ENCODE measurements at places on chromosomes 4 and X. TPM values are rescaled to one million over a fixed set of nuclear protein-coding genes. Genes with fewer than 3 reads are reported as not detected.

DNA sequence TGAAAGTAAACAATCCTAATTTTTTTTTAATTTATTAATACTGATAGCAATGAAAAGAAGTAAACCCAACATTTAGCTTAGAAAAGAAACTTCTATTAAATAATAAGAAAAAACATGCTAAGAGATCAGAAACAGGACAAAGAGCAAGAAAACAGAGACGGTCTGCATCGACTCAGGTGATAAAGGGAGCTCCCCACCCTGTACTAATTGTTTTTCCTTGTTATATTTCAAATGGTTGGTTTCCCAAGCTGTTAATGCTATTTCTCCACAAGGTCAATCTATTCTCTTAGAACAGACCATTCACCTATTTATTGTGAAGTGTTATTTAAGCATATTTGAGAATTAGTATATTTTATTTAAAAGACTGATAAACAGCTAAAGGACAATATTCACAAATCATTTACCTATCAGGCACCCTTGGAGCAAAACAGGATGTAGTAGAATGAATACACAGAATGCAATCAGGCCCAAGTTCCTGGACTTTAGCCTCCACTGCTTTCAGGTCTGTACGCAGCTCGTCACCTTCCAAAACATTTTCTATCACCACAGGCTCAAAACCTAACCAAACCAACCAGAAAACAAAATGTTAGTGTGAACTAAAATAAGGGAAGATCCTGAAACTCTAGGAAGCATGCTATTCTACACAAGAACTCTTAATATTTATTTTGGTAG, 5.5 kb downstream of the SEPSECS start:
- peaks cover 9% of the 10 kb centered on the region for H3K4me1 ChIP-seq
- no peak overlapping the region for H3K4me3 ChIP-seq
- no peaks in the 10 kb centered on the region for H3K27me3 ChIP-seq
- DNase-seq: no peak
- H3K27ac ChIP-seq: no peak overlapping the region
- no peaks in the 10 kb centered on the region for H3K36me3 ChIP-seq

- DNase-seq: no peak
- H3K36me3 ChIP-seq: no peaks in the 10 kb centered on the region
- H3K4me3 ChIP-seq: no peak overlapping the region
- H3K27ac ChIP-seq: no peak overlapping the region
These were observed 532.8 kb downstream of the RPA4 start for GRCh38 chrX:97416461-97416860.

DNA sequence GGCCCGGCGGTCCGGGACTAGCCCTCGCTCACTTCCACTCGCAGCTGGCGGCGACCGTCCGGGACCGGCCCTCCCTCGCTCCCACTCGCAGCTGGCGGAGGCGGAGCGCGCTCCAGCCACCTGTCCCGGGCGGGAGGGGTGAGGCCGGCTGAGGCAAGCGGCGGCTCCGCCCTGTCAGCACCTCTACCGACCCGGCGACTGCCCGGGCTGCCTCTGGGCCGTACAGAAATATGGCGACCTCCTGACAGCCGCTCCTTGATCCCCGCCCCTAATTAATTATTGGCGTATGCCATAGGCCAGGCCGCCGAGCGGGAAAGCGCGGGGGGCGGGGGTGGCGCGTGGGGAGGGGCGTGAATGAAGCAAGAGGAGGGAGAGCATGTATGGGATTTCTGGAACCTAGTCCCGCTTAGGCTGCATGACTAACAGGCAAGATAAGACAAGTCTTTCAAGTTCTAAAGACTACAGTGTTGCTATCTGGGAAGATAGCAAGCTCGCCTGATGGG, at the start of gene MORC4:
Gene MORC4 (minus strand): TSS at position 200 of the 503 bp plus-strand sequence. CDS start 243 bp downstream, outside the sequence.
- H3K27ac ChIP-seq: peak within 1 kb of the TSS; percentile 58
- peaks cover 12% of the 10 kb centered on the region for H3K4me1 ChIP-seq
- H3K4me3 ChIP-seq: peak within 1 kb of the TSS; percentile 66
- peak; percentile 67 for DNase-seq
- no peaks in the 10 kb centered on the region for H3K36me3 ChIP-seq

- H3K36me3 ChIP-seq: no peaks in the 10 kb centered on the region
- H3K27ac ChIP-seq: peak overlapping the region; percentile 39
- peak; percentile 15 for DNase-seq
- peak overlapping the region; percentile 76 for H3K4me3 ChIP-seq
These were observed 760 bp downstream of the UGT8 start for GRCh38 chr4:114599231-114599902.

DNA sequence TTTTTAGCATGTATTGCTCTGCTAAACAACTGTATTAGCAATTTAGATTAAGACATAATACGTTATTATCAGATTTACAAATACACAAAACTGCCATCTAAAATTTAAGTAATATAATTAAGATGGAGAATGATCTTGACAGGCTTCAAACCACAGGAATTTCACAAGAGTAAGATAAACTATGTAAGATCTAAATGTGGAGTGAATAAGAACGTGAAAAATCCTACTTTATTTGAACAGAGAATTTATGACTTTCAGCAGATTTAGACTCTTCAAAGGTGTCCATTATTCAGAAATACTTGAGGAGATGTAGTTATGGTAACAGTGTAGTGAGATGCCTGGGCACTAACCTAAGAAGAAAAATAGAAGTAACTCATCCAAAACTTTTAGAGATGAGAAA, 73.2 kb downstream of the SLC4A4 start:
- DNase-seq: no peak
- H3K27ac ChIP-seq: no peak overlapping the region
- H3K27me3 ChIP-seq: no peaks in the 10 kb centered on the region
- H3K4me1 ChIP-seq: no peaks in the 10 kb centered on the region
- no peak overlapping the region for H3K4me3 ChIP-seq

The FMR1NB gene
- total RNA-seq: not detected

DNA sequence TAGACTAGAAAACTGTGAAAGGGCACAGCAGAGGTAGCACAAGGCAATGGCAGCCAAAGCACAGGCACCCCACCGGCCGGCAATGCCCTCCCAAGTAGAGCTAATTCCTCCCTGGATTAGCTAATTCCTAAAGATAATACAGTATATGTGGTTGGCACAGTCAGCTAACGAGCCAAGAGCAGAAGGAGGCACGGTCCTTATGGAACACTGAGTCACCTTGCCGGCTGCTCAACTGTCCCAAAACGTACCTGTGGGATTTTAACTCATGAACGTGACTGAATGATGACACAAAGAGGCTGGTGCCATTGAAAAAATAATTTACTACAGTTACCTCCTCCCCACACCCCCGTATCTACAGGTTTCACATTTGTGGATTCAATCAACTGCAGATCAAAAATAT, 9.1 kb upstream of the FGFBP1 start:
- no peak overlapping the region for H3K27ac ChIP-seq
- DNase-seq: no peak
- no peak overlapping the region for H3K4me3 ChIP-seq
- H3K36me3 ChIP-seq: no peaks in the 10 kb centered on the region
- H3K4me1 ChIP-seq: no peaks in the 10 kb centered on the region

- H3K27me3 ChIP-seq: no peaks in the 10 kb centered on the region
- no peak overlapping the region for H3K4me3 ChIP-seq
- DNase-seq: no peak
- H3K4me1 ChIP-seq: no peaks in the 10 kb centered on the region
- H3K27ac ChIP-seq: no peak overlapping the region
These were observed 27.2 kb downstream of the MFAP3L start for GRCh38 chr4:169998981-169999380.

- H3K27ac ChIP-seq: no peak overlapping the region
- 0 out of 2 replicates have a peak, but pooled peaks cover 7% of the 10 kb centered on the region for H3K27me3 ChIP-seq
- no peak overlapping the region for H3K4me3 ChIP-seq
- no peaks in the 10 kb centered on the region for H3K4me1 ChIP-seq
These were observed 407.9 kb downstream of the HNRNPD start for GRCh38 chr4:81965911-81966310.

DNA sequence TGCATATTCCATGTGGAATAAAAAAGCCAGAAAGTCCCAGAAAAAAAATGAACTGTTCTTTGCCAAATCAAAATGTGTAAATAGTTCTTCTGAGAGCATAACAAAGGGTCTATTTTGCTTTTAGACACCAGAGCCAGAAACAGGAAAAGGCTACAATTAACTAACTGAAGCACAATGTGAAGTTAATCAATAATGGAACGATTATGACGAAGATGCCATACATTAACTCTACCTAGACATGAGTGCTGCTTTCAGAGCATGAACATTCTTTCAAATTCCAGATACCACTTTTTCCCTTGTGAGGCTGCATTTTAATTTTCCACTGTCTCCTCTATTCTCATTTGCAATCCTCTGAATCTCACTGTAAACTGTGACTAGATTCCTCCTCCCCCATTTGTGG, 48.7 kb upstream of the PHOX2B start:
- DNase-seq: no peak
- H3K4me3 ChIP-seq: no peak overlapping the region
- no peaks in the 10 kb centered on the region for H3K4me1 ChIP-seq
- H3K27ac ChIP-seq: no peak overlapping the region
- peaks cover 66% of the 10 kb centered on the region for H3K27me3 ChIP-seq

- no peak overlapping the region for H3K27ac ChIP-seq
- H3K36me3 ChIP-seq: no peaks in the 10 kb centered on the region
These were observed 52.3 kb downstream of the LGI2 start for GRCh38 chr4:24978291-24979075.

DNA sequence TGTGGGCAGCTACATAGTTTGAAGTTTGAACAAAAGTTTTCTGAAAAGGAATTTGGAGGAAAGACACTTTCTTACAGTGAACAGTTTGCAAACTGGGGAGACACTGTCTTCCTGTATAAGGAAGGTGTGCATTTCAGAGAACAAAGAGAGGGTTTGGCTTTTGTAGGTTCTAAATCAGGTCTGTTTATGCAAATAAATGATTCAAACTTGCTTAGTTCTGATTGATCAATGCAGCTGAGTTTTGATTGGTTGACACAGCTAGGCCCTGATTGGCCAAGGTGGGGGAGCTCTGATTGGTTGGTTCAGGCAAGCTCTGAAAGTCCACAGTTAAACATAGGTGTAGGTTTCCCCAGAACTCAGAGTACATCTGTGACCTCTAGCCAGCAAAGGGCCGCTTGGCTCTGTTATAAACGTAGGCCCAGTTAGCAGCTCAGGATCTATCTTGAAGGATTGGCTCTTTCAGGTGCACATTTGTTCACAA, 63.0 kb upstream of the ENPP6 start:
- no peaks in the 10 kb centered on the region for H3K36me3 ChIP-seq
- no peak for DNase-seq
- no peaks in the 10 kb centered on the region for H3K27me3 ChIP-seq
- no peak overlapping the region for H3K27ac ChIP-seq
- H3K4me3 ChIP-seq: no peak overlapping the region

All from HCT116 (cell line).